ENCODE measurements at places on chromosomes 3 and 15.

- DNase-seq = peak; percentile 46
Measured at GRCh38 chr3:47009225-47010110, 30.0 kb downstream of the NBEAL2 start.

DNA sequence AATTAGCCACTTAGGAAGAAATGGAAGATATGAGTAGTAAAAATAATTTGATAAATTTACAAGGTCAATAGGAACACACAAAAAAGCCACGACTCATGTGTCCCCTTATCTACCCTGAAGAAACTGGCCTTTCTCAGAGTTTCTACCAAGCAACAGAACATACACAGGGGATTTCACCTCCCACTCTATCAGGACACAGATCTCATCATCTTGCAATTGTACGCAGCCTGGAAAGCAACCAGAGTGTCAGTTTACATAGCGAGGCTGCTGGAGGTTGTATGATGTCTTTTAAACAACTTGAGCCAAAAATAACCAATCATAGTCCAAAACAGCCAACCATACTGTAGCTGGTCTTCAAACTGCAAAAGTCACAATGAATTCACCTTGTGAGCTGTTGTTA lies 19.7 kb upstream of the LMOD3 start:
- DNase-seq = no peak

GRCh38 chr3:179083977-179084376 lies 12.4 kb upstream of the ZMAT3 start:
- no peak for DNase-seq

- no peak for DNase-seq
Measured at GRCh38 chr3:121574449-121574848, 6.7 kb downstream of the ARGFX start.

DNA sequence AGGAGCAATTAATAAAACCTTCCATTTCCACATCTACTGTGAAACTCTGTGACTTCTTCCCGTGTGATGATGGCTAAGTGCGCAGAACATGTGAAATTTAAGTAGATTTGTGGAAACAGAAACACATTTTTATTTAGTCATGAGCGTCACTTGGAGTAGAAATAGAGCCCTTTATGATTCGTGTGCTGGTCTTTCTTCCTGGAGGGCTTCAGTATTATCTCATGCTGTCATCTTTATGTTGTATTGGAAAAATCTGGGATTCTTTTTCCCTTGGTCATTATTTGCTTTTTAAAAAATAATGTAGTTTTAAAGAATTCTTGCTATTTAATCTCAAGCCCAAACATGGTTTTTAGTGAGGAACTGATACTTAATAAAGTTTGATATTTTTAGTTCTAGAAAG lies 284.0 kb upstream of the CTDSPL start:
- DNase-seq = no peak

- no peak for DNase-seq
Measured at GRCh38 chr15:68695061-68695595, 116.3 kb downstream of the CORO2B start.

GRCh38 chr3:48507256-48508061 lies 3.5 kb upstream of the SHISA5 start:
- peak; percentile 70 for DNase-seq

DNA sequence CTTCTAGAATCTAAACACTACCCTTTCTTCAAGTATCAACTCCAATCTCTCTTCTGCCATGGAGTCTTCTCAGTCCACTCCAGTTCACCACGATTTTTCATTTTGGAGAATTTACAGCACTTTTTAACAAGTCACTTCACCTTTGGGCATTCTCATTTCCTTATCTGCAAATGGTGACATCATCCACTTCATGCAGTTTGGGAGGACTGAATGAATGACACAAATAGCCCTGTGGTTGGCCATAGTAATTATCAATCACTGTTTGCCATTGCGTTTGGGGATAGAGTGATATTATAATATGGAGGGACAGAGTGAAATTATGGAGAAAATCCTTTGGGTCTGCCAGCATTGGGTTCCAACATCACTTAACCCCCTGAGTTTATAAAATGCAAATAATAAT lies 38.0 kb upstream of the TM4SF1 start:
- no peak for DNase-seq

- DNase-seq = no peak
Measured at GRCh38 chr15:68206711-68207151, 1.6 kb upstream of the CALML4 start.
